PC-9 (cell line): ENCODE measurements at places on chromosomes 2 and 18. TPM values are rescaled to one million over a fixed set of nuclear protein-coding genes. Genes with fewer than 3 reads are reported as not detected.

Gene ECEL1
- not detected in 2 replicates for total RNA-seq

Gene KLHL30
- 0.80 and 1.2 TPM in 2 replicates for total RNA-seq

Gene NEB
- total RNA-seq: 0.15 TPM in 1 of 2 replicates, not detected in the other

Gene SERPINE2
- total RNA-seq: 110 and 155 TPM in 2 replicates

Gene GLI2
- total RNA-seq: 11.6 and 14.6 TPM in 2 replicates

Gene COL5A2
- 0.35 and 0.55 TPM in 2 replicates for total RNA-seq

Gene CXCR1
- not detected in 2 replicates for total RNA-seq

Gene NAT8
- total RNA-seq: not detected in 2 replicates
